ENCODE measurements at places on chromosomes 1 and 21.
A peak's percentile ranks its signal among the peaks of the same experiment; 100 is the strongest.

DNA sequence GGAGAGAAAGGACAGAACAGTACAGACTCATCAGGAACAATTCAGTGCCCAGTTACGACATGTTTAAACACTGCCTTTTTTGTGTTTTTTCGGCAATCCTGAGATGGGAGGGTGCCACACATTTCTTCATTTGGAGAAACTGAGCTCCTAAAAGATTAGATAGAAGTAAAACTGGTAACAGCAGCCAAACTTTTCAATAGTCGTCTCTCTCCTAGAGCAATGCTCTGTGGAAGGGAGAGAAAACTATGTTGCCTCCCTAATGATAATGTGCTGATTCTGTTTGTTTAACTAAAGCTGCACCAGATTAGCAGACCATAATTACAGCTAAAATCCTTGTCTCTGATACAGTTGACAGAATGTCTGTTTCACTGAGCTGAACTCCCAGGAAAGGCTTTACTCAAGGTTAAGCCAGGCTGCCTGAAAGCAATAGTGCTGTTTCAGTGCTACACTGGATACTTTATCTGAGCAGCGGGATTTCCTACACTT, 76.2 kb upstream of the CXADR start:
- DNase-seq = no peak

GRCh38 chr1:245896258-245896657, 610.8 kb downstream of the SMYD3 start:
- no peak for DNase-seq

GRCh38 chr21:45416620-45417019, 11.7 kb downstream of the COL18A1 start:
- DNase-seq = no peak

GRCh38 chr1:55684131-55684650, 469.0 kb upstream of the USP24 start:
- no peak for DNase-seq

- no peak for DNase-seq
Observed at GRCh38 chr1:169571450-169571849, 14.8 kb downstream of the F5 start.

DNA sequence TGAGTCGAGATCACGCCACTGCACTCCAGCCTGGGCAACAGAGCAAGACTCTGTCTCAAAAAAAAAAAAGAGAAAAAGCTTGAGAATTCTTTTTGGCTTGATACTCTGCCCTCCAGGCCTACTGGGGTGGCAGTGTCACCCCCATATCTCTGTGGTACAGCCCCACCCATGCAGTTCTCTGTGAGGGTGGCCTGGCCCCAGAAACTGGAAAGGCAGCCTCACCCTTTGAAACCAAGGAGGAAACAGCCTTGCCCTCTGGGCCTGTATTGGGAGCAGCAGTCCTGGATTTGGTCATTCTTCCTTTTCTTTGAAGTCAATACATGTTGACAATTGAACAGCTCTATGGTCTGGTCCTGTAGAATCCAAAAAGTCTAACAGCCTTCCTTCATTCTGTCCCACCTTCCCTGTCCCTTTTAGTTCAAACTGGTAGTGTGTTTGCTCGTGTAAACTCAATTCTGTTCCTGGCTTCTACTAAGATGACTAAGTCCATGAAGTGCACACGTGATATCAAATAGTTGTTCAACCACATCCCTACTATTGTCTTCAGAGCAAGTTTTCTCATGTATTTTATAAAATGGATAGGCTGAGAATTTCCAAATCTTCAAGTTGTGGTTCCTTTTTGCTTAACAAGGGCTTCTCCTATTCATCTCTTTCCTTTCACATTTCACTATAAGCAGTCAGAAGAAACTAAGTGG, 13.2 kb downstream of the ST7L start:
- no peak for DNase-seq

GRCh38 chr1:205680073-205680851, at the start of gene SLC45A3:
Gene SLC45A3 (minus strand): TSS chr1:205680509. CDS start chr1:205664656, 15,853 bp downstream.
- DNase-seq = peak; percentile 46

DNA sequence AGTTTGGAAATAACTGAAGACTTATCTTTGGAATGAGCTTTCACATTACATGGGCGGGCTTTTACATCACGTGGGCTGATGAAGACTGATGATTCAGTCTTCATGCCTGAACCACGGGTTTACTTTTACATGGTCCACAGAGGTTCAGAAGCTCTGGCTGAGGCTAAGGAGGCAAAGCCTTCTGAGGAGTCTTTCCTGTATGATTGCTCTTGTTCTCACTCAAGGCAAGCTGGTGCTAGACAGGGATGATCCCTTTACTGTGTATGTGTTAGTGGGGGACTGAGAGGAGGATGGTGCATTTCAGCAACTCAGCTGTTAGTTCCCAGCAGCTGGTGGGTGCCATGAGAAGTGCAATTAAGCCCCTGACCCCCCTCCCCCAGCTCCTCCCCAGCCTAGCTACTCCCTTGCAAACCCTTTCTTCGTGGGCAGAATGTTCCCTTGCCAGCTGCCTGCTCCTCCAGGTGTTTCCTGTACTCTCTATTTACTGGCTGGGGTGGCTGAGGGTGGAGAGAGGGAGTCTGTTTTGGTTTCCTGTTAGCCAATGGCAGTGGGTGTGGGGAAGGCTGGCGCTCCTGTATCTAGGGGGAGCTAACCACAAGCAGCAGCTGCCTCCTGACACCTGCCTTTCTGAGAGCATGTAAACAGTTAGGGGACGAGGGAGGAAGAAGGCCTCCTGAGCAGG, 15.4 kb downstream of the BTG2 start:
- DNase-seq = peak; percentile 44

DNA sequence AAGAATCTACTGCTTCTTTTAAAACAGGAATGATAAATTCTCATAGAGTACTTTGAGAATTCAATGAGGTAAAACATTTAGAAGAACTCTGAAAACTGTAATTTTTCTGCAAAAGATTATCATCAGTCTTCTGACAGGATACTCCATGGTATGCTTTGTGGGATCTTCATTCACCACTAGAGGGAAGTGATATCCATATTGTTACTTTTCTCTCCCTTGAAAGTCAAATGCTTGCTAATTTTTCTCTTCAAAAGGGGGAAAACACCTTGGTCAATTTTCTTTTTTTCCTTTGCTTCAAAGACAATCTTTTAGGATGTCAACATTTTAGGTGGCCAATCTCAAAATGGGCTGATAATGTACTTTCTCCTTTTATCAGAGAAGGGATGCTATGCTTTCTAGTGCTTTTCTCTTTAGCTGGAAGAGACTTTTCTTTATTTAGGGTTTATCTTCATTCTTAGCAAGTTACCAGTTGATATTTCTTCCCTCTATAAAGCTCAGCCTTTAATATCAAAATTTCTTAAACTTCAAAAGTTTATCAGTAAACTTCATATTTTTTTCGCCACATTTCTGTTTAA, 95.5 kb downstream of the NEGR1 start:
- DNase-seq = no peak

DNA sequence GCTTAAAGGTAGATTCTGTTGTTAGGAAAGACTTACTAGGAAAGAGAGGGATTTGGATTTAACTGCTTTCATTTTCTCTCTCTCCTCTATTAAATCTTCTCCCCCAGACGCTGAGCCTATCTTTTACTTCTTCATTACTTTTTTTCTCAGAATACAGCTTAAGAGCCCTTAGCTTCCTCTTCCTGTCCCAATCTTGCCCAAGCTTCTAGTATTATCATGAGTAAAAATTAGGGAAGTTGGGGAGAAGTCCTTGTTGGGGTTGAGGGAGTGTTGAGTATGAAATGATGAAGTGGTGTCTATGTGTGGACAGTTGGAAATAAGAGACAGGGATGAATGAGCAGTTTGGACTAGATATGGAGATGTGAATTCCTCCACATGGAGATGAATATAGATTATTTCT, 35.0 kb downstream of the ACP6 start:
- no peak for DNase-seq

DNA sequence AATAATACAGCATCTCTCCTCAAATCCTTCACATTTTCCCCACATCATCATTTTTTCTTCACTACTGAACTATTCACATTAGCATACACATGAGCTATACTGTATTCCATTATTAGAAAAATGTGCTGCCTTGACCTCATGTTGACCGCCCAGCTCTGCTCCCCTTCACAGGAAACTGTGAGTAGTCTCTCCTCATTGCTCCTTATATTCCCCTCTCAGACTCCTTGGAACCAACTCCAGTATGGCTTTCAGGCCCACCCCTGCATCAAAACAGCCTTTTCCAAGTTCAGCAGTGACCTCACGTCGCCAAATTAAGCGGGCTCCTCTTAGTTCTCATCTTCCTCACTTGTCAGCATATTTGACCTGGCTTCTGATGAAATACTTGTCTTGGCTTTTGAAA, 59.2 kb upstream of the SPAG17 start:
- no peak for DNase-seq

- no peak for DNase-seq
Observed at GRCh38 chr21:16154951-16155635, 425.3 kb downstream of the USP25 start.

DNA sequence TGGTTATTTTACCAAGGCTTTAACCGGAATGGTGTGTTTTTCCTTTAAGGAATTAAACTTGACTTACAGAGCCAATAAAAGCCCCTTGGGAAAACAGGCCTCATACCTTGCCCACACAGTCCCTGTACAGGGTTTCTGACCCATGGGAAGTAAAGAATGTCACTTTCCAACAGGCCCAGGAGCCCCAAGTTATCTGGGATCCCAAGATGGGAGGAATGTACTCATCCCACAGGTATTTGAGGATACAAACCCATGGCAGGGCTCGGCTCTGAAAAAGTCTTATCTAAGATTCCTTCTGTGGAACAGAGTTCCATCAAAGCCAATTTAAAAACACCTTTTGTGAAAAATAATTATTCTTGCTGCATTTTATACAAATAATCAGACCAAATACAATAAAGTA, 15.3 kb upstream of the COX20 start:
- no peak for DNase-seq

DNA sequence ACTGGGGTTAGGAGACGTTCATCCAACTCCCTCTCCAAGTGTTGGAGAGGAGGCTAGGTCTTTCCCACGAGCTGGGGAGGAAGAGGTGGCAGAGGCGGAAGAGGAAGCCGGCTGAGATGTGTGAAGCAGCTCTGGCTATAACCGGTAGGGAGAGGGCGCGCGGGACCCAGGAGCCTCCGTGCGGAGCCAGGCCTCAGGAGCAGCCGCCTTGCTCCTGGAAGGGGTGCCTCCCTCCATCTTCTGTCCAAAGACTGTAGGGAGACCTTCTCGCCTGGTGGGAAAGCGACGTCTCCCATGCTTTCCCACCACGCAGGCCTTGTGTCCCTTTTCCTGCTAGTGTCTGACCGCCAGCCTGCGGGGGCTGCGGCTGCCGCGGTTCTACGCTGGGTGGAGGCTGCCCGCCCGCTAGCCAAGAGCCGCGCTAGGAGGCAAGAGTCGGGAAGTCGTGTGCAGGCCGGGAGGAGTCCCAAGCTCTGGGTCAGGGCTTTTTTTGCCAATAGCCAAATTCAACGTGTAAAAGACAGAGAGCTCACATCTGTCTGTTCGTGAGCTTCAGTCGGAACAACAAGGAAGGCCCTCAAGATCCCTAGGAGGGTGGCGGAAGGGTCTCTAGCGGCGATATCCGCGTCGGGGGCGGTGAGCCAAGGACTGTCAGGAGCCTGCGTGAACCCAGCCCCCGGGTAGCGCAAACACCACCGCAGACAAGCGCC, 8.4 kb upstream of the NBPF11 start:
- no peak for DNase-seq

GRCh38 chr1:19426294-19427086, 58.8 kb downstream of the CAPZB start:
- DNase-seq = no peak

DNA sequence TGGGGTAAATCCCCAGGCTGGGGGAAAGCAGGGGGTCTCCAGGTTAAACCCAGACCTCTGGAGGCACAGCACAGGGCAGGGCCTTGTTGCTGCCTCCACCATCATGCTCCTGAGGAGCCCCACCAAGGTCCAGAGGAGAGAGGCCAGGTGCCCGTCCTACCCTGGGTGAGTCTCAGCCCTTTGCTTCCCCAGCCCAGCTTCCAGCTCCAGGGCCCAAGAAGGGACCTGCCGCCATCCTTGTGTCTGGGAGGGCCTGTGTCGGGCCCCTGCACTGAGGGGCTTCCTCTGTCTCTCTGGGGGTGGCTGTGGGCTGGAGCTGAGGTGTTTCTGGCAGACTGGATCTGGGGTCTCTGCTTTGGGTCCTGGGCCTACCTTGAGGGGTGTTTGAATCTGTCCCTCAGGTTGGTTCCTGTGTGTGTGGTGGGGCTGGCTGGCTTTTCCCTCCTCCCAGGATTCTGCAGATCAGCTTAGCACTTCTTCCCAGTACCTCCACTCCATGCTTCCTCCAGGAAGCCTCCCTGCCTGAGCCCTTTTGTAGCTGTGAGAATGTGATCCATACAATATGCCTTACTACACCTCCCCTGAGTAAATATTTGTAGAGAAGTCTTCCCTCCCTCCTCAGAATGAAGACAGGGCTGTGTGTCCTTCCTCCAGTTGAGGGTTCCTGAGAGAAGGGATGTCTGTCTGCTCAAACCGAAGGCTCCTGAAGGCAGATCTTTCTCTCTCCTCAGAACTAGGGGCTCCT, 6.2 kb downstream of the GPR3 start:
- no peak for DNase-seq

DNA sequence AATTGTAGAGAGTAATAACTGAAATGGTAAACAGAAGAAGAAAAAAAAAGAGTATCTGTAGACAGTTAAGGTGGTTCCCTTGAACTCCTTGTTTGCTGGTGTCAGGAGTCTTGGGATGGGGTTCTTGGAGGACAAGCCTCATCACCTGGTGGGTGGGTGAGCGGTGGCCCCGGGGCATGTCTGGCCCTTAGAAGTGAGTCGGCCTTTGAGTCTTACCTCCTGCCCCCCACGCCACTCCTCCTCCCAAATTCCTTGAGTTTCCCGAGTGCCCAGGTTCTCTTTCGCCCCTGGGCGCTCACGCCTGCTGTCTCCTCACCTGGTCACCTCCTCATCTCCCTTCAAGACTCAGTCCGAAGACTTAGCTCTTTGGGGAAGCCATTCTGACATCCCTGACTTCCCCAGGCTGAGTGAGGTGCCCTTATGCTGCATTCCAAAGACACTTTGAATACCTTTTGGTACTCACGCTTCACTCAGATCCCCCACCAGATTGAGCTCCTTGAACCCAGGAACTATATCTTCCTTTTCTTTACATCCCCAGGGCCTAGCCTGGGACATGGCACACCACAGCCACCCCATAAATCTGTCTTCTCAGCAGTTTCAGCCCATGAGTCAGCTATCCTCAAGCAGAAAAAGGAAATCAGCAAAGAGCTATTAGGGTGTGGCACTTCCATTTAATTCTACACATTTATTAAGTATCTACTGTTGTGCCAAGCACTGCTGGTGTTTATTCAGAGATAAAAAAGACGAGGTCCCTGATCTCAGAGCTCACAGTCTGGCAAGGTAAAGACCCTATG, 13.5 kb upstream of the IKBKE start:
- no peak for DNase-seq

All from activated naive CD4-positive, alpha-beta T cell treated with Interleukin-2 at 50 U/mL for 16 hours (primary cell).